Gastrocnemius medialis (tissue), 4 donors: ENCODE measurements at places on chromosomes 13 and 19. TPM values are rescaled to one million over a fixed set of nuclear protein-coding genes. Genes with fewer than 3 reads are reported as not detected.

DNA sequence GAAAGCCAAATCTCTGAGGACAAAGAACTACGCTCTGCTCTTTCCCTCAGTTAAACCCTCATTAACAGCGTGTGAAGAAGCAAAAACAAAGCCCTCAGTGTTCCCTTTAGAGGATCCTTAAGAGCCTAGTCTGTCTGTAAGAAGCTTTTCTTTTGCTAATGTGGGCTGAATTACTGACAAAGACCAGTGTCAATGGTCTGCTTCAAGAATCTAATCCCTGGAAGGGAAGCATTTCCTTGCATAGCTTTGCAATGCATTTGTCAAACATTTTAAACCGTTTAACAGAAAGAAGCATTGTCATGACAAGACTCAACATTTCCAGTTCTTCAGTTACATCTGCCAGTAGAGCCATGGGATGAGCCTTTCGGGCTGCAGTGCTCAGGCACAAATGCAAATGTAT, 64.9 kb downstream of the EDNRB start:
- no peak overlapping the region for H3K27ac ChIP-seq
- H3K4me1 ChIP-seq, result no peaks in the 10 kb centered on the region
- no peak for DNase-seq
- no peak overlapping the region for H3K4me3 ChIP-seq
- H3K27me3 ChIP-seq, result no peaks in the 10 kb centered on the region

The ARL11 gene
- total RNA-seq, result 0.10 TPM

The ZFP14 gene
- 0.67 TPM for total RNA-seq

GRCh38 chr13:94319501-94319900, 160.0 kb downstream of the DCT start:
- no peak overlapping the region for H3K27ac ChIP-seq
- no peak overlapping the region for H3K4me3 ChIP-seq
- no peaks in the 10 kb centered on the region for H3K4me1 ChIP-seq
- H3K27me3 ChIP-seq, result no peaks in the 10 kb centered on the region

DNA sequence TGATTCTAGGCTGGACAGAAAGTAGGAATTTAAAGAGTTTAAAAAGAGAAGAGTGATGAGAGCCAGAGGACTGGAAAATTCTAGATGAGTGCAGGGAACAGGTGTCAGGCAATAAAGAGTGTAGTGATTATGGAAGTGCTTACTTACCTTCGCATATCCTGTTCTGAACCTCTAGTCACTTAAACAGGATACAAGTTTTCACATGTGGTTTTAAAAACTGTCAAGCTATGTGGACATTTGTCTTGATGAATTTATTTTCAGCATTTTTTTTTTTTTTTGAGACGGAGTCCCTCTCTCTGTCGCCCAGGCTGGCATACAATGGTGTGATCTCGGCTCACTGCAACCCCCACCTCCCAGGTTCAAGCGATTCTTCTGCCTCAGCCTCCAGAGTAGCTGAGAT, 34.3 kb upstream of the IL17D start:
- H3K36me3 ChIP-seq, result peaks cover 5% of the 10 kb centered on the region
- no peak overlapping the region for H3K27ac ChIP-seq
- no peaks in the 10 kb centered on the region for H3K4me1 ChIP-seq
- no peak for DNase-seq

GRCh38 chr13:95033890-95034289, 267.4 kb downstream of the ABCC4 start:
- peaks cover 7% of the 10 kb centered on the region for H3K36me3 ChIP-seq
- no peak overlapping the region for H3K4me3 ChIP-seq
- H3K27ac ChIP-seq, result no peak overlapping the region
- no peak for DNase-seq

GRCh38 chr19:55341171-55341588, 1.5 kb downstream of the KMT5C start:
- no peaks in the 10 kb centered on the region for H3K27me3 ChIP-seq
- H3K4me3 ChIP-seq, result peak overlapping the region; percentile 75
- DNase-seq, result no peak
- H3K36me3 ChIP-seq, result peaks cover 18% of the 10 kb centered on the region
- no peak overlapping the region for H3K27ac ChIP-seq
- peaks cover 22% of the 10 kb centered on the region for H3K4me1 ChIP-seq

DNA sequence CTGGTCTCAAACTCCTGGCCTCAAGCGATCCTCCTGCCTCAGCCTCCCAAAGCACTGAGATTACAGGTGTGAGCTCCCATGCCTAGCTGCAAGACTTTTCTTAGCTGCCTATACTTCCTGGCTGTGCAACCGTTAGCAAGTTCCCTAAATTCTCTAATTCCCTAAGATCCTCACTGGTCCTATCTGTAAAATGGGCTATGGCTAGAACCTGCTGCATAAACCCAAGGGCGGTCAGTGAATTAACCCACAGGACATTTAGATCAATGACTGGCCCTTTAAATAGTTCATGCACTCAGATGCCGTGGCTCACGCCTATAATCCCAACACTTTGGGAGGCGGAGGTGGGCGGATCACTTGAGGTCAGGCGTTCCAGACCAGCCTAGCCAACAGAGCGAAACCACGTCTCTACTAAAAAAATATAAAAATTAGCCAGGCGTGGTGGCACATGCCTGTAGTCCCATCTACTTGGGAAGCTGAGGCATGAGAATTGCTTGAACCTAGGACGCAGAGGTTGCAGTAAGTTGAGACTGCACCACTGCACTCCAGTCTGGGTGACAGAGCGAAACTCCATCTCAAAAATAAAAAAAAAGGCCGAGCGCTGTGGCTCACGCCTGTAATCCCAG, 4.1 kb upstream of the C19orf53 start:
- peaks cover 11% of the 10 kb centered on the region for H3K4me1 ChIP-seq
- no peaks in the 10 kb centered on the region for H3K27me3 ChIP-seq
- no peaks in the 10 kb centered on the region for H3K36me3 ChIP-seq

GRCh38 chr19:50549059-50549926, 18.9 kb downstream of the LRRC4B start:
- peaks cover 31% of the 10 kb centered on the region for H3K27me3 ChIP-seq
- H3K27ac ChIP-seq, result no peak overlapping the region
- no peaks in the 10 kb centered on the region for H3K36me3 ChIP-seq
- no peak for DNase-seq
- no peak overlapping the region for H3K4me3 ChIP-seq
